Activated CD4-positive, alpha-beta T cell treated with anti-CD3 and anti-CD28 coated beads for 48 hours (primary cell): ENCODE measurements at places on chromosomes 7 and 10.
A peak's percentile ranks its signal among the peaks of the same experiment; 100 is the strongest.

DNA sequence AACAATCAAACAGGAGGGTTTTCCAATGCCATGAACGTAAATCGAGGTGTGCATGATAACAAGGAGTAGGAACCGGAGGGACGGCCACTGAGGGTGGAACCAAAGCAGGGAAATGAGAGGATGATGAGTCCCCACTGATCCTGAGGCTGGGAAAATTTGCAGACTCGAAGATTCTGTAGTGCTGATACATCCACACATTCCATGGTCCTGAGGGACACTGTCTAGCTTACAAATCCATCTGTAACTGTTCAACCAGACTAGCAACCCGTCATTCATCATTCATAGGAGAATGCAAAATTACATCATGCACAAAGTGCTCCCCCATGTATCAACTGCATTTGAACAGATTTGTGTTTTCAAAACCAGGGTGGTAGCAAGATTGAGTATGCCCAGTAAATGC, 189.7 kb downstream of the PTPRN2 start:
- no peak for DNase-seq

GRCh38 chr7:37054624-37055241, 330.4 kb upstream of the AOAH start:
- DNase-seq = no peak

GRCh38 chr7:89927762-89928161, 226.5 kb upstream of the STEAP1 start:
- no peak for DNase-seq

GRCh38 chr10:25748509-25748908, 185.5 kb upstream of the MYO3A start:
- no peak for DNase-seq

- no peak for DNase-seq
These were observed 6.2 kb upstream of the TMEM243 start for GRCh38 chr7:87225696-87226095.

GRCh38 chr10:43870968-43871439, 222.3 kb upstream of the ZNF32 start:
- DNase-seq = no peak

GRCh38 chr10:52226197-52226847, 87.8 kb upstream of the DKK1 start:
- no peak for DNase-seq

GRCh38 chr10:124308811-124309210, 109.9 kb downstream of the OAT start:
- no peak for DNase-seq

DNA sequence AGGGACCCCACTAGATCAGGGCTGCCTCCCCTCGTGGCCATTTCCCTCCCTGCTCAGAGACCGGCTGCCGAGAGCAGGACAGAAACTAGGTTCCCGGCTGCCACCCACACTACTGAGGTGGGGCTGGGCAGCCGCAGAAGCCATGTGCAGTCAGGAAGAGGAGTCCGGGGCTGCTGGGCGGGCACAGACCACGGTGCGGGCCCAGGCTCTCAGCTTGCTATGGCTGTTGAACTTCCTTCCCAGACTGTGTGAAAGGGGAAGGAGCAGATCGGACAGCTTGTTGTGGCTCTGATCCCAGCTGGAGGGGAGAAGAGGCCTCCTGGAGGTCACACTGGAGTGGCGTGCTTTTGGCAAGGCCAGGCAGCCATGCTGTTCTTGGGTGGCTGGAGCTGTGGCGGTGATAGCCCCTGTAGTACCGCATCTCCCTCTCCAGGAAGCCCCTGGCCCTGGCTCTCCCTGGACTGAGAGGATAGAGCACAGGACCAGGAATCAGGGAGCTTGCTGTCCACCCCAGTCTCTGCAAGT, 56.8 kb downstream of the HK1 start:
- peak; percentile 54 for DNase-seq

GRCh38 chr10:34587002-34587679, 228.0 kb downstream of the PARD3 start:
- DNase-seq = no peak

- no peak for DNase-seq
These were observed 971.7 kb downstream of the ANKRD7 start for GRCh38 chr7:119196183-119196582.

GRCh38 chr10:99869581-99870122, 87.2 kb downstream of the ABCC2 start:
- peak; percentile 18 for DNase-seq

GRCh38 chr10:17216217-17216900, 11.7 kb upstream of the VIM start:
- peak; percentile 28 for DNase-seq

DNA sequence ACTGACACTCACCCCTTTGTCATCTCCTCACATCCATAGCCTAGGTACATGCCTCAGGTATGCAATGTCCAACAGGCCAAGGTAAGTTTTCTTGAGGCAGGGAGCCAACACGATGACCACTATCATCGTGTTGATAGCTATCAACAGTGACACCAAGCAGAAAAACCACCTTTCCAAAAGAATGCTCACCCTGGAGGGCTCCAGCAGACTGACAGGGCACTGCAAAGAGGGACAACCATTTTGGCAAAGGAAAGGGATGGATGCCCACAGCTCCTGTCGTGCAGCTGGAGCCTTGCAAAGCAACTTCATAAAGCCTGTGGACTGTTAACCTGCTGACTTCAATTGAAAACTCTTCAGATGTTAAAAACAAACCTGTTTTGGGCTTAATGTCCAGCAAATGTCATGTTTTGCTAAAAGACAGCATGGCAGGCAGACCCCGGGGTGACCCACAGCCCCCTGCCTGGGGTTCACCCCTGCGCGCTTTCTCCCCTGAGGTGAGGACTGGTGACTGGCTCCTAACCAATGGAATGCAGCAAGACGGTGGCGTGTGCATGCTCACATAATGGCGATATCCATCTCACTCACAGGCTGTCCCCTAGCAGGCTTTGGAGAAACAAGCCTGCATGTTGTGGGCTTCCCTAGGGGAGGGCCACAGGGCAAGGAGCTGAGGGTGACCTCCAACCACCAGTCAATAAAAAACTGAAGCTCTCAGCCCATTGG, 293.8 kb downstream of the TCERG1L start:
- no peak for DNase-seq

DNA sequence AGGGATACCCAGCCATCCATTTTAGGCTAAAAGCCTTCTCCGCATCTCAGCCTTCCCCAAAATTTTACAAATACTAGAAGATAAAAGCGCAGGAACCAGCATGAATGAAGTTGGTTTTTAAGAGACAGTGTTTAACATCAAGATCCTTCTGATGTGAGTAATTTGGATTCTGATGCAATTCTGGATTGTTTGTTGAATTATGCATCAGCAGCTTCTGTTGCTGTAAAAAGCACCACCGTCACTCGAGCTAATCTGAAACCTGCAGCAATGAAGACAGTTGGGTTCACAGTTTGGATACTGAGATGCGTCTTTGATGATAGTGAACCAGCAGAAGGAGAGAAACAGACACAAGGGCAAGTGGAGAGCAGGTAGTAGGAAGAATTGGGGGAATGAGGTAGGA, 179.2 kb downstream of the PLXNA4 start:
- DNase-seq = no peak

DNA sequence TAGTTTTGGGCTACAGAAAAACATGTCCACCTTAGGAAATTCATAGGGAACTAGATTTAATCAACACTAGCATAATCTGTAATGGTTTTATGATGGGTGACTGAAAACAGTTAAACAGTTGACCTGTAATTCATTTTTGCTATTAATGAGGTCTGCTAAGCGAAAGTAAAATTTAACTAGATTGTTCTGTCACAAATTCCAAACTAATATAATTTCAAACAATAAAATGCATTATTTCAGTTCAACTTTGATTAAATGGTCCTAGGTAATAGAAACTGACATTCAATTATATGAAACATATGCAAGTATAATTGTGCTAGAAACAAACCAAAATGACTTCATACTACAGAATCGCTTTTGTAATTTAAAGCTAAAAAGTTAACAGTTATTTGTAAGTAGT, 6.9 kb downstream of the NOC3L start:
- DNase-seq = no peak

DNA sequence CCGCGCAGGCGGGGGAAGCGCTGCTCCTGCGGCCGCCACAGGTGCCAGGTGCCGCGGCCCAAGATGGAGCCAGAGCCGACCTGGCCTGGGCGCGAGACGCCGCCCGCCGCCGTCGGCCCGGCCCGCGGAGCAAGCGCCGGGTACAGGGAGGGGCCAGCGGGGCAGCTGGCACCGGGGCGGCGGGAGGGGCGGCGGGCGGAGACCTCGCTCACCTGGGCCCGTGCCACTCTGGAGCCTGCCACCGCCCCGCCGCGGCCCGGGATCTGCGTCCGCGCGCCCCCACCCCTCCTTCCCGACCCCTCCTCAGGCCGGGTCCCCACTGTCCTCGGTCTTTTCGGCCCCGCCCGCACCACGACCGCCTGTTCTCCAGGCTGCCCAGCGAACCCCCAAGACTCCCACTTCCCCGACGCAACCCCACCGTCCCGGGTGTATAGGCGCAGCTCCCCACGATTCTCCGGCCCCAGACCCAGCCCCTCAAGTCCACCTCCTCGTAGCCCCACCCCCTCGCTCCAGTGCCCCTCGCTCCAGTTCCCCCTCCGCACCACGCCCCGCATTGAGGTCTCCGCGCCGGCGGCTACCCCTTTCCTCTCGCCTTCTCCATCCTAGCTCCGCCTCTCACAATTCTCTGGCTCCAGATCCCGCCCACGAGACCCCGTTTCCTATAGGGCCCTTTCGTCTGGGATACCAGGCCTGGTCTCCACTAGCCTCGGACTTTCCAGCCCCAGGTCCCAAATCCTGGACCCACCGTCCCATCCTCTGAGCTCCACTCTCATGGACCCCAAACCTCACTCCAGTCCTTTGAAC, at the start of gene GPRIN2:
Gene GPRIN2 (minus strand): TSS at position 144 of the 804 bp plus-strand sequence. CDS start 5,922 bp downstream, outside the sequence.
- peak; percentile 6 for DNase-seq
